Stimulated activated CD8-positive, alpha-beta memory T cell treated with anti-CD3 and anti-CD28 coated beads, Interleukin-7, amount 100 ng/mL, for 4 hours (primary cell): ENCODE measurements at places on chromosomes 1 and 21.

GRCh38 chr21:34205811-34206571 lies 132.6 kb downstream of the MRPS6 start:
- DNase-seq: no peak

DNA sequence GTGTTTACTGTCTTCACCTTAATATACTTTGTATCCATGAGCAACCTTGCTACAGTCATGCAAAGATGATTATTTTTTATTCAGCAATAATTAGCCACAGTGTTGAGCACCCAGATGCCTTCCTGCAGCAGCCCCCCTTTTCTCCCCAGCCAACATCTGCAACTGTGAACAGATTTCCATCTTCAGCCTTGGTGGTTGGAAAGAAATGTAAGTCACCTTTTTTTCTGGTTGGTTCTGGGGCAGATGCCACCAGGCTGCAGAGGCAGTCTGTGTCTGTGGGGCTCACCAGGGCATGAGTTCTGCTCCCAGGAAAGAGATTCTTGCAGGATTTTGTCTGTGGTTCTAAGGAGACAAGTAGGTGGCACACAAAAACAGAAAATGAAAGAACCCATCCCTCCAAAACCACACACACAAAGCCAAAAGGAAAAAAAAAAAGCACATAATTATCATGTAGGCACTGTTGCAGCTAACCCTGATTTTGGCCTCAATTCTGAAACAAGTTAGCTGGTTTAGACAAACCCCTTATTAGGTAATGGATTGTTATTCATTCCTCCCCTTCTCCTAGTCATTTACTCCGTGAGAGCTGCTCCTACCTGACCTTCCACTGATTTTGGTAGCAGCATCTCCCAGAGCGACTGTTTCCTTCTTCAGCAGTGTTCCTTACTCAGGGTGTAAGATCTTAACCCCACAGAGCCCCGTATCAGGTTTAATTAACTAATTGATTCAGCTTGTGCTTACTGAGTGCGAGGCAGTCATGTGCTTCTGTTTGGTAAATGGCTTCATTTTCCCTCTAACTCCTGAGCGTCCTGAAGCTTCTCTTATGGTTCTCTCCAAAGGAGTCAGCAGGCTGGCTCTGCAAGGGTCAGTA lies 36.5 kb downstream of the GALNT2 start:
- no peak for DNase-seq

DNA sequence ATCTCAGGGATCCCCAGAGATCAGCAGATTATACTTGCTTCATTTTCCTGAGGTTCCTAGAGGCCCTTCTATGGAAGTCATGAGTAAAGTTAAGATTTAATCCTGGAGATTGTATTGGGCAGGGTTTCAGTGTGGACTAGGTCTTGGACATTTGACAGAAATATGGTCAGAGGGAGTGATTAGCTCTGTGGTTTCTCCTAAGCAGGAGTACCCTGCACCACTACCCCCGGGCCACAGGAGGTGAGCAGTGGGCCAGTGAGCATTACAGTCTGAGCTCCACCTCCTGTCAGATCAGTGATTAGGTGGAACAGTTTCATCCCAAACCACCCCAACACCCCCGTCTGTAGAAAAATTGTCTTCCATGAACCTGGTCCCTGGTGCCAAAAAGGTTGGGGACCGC lies 43.2 kb downstream of the PHACTR4 start:
- DNase-seq: no peak

GRCh38 chr1:24351918-24352627 lies 32.9 kb downstream of the GRHL3 start:
- no peak for DNase-seq

DNA sequence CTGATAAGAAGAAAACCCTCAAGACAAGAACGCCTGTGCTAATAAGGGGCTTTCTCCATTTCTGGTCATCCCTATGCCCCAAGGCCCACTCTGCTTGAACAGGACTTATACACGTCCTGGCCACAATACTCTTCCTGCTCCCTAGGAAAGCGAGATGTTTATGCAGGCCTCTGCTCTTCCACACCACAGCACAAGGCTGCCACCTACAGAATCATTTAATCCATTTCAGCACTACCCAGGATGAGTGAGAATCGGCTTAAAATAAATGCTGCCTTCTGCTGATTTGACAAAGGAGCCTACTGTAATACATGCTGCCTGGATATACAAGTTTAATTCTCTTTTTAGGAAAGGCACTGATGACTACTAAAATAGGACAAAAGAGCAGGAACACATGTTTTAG lies 29.4 kb downstream of the FRRS1 start:
- DNase-seq: no peak

DNA sequence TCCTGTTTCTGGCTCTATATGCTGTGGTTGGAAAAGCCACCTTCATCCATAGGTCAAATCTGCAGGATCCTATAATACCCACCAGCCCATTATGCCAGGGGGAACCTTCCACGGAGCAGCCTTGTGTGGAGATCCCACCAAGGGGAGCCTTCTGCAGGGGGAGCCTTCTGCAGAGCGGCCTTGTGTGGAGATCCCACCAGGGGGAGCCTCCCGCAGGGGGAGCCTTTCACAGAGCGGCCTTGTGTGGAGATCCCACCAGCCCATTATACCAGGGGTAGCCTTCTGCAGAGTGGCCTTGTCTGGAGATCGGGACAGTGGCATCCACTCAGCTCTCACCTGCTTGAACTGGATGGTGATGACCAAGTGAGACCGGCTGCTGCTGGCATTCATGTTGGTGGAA lies 85.3 kb downstream of the SCCPDH start:
- DNase-seq: no peak

GRCh38 chr1:117181630-117182041 lies 29.1 kb downstream of the VTCN1 start:
- DNase-seq: no peak

- no peak for DNase-seq
These were observed 388.1 kb upstream of the VAMP3 start for GRCh38 chr1:7382971-7383370.

DNA sequence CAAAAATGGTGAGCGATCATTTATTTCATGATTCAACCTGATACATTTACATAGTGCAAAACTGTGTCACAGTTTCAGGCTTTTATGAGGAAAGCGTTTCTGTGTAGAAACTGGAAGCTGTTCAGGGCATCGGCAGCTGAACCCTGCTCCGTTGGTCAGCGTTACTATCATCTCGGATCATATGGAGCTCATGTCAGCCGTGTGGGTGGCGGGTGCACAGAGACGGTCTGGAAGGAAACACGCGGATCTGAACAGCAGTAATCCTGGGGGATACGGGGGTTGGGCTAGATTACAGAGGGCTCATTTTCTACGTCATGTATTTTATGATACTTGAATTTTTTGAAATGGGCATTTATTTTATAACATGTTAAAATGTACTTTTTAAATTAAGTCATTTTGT lies 15.1 kb downstream of the C1orf174 start:
- DNase-seq: no peak

DNA sequence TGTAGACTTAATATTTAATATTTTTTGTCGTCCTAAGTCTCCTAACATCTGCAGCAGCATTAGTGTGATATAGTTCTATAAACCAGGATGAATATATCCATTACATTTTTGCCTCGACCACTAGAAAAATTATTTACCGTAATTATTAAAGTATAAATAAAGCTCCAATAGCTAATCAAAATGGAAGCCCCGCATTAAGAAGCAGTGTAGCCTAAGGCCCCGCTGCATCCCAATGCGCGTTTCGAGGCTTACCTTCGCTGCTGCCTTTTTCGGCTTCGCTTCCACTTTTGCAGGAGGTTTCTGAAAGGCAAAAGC lies 891 bp downstream of the HMGN1 start:
- DNase-seq: no peak

- DNase-seq: no peak
These were observed 4.2 kb downstream of the MRPL37 start for GRCh38 chr1:54204199-54204598.
